ENCODE measurements at places on chromosomes 16 and 17.
A peak's percentile ranks its signal among the peaks of the same experiment; 100 is the strongest.

- DNase-seq, result peak; percentile 86
Observed at GRCh38 chr16:66608241-66609138, 4.0 kb downstream of the CMTM3 start.

DNA sequence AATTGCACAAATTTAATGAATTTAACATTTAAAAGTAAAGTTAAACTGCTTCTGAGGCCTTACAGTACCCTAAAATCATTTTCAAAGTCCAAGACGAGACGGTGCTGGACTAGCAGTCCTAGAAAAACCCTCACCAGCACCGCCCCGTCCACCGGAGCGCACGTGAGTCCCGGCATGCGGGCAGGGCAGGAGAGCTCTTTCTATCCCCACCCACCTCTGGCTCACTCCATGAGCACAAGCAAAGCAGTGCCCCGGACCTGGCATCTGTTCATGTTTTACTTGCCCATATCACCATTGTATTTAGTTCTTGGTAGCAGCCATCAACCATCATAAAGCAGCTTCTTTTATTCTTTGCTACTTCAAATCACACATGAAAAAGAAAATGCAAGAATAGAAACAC, 41.7 kb downstream of the ANKRD11 start:
- no peak for DNase-seq

GRCh38 chr17:61087024-61087423, 312.6 kb upstream of the TBX2 start:
- no peak for DNase-seq

- DNase-seq, result no peak
Observed at GRCh38 chr16:87924041-87924810, 12.1 kb downstream of the CA5A start.

DNA sequence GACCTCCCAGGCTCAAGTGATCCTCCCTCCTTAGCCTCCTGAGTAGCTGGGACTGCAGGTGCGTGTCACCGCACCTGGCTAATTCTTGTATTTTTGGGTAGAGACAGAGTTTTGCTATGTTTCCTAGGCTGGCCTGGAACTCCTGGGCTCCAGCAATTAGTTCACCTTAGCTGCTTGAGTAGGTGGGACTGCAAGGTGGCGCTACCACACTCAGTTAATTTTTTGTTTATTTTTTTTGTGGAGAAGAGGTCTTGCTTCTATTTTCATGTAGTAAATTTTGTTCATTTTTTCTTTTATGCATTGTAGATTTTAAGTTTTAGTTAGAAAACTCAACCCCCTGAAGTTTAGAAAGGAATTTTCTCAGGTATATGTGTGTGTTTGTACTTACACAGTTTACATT, 21.7 kb downstream of the RNF135 start:
- DNase-seq, result no peak

GRCh38 chr17:81094509-81095382, 59.8 kb downstream of the BAIAP2 start:
- DNase-seq, result peak; percentile 96

Measured in activated CD8-positive, alpha-beta memory T cell treated with anti-CD3 and anti-CD28 coated beads, Interleukin-2, amount 10 ng/mL, durations not matched to agents 7 days and 5 days (primary cell).